ENCODE measurements at places on chromosomes 4 and X.
A peak's percentile ranks its signal among the peaks of the same experiment; 100 is the strongest.

DNA sequence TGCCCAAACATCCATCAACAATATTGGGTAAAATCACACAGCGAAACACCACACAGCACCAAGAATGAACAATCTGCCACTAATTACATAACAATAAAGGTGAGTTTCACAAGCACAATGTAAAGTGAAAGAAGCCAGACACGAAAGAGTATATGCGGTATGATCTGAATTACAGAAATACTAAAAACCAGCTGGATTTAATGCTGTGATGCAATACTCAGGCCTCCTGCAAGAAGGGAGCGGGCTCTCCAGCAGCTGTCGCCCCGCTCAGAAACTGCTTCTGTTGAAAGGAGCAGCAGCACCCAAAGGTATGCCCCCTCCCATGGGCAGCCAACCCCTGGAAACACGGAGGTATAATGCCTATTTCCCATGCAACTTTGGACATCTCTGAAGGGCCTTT is 77.0 kb downstream of the PAPSS1 start:
- DNase-seq: no peak

- DNase-seq: peak; percentile 54
Measured at GRCh38 chrX:150362599-150363481, at the start of gene MAMLD1. Gene MAMLD1, plus strand, starts transcription at chrX:150363317. Its CDS starts 82,200 bp downstream, at chrX:150445517.

- DNase-seq: no peak
Measured at GRCh38 chrX:119375561-119375960, 23.6 kb upstream of the SLC25A43 start.

DNA sequence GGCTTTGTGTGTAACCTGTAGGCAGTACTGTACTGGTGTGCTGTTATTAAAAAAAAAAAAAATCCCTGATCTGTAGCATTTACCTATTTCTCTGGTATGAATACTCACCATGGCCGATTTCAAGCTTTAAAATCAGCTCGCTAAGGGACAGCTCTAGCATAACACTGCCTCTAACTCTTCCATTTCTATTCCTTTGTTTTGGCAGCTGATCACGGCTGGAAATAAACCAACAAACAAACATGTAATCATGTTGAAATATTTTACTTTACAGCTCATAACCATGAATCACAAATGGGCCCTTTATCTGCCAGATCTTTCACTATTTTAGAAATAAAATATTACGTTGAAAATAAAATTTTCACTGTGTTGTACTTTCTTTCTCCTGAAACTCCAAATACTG is 60.5 kb upstream of the IL15 start:
- no peak for DNase-seq

DNA sequence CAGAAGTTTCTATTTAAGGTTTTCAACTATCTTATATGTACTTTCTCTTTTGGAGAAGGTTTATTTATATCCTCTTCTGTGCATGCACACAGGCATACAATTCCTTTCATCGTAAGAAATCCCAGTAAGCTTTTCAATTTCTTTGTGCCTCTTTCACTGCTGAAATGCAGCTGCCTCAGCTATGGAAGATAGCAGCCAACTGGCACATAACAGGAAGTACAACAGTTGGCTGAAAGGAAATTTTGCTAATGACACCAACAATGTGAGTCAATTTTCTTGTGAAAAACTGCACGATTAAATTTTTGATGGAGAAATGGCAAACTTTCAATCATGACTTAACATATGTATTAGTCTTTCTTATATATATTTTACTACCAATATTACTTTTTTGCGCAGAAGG is 74.5 kb upstream of the PAQR3 start:
- no peak for DNase-seq

- DNase-seq: no peak
Measured at GRCh38 chr4:30362436-30362835, 357.7 kb upstream of the PCDH7 start.

DNA sequence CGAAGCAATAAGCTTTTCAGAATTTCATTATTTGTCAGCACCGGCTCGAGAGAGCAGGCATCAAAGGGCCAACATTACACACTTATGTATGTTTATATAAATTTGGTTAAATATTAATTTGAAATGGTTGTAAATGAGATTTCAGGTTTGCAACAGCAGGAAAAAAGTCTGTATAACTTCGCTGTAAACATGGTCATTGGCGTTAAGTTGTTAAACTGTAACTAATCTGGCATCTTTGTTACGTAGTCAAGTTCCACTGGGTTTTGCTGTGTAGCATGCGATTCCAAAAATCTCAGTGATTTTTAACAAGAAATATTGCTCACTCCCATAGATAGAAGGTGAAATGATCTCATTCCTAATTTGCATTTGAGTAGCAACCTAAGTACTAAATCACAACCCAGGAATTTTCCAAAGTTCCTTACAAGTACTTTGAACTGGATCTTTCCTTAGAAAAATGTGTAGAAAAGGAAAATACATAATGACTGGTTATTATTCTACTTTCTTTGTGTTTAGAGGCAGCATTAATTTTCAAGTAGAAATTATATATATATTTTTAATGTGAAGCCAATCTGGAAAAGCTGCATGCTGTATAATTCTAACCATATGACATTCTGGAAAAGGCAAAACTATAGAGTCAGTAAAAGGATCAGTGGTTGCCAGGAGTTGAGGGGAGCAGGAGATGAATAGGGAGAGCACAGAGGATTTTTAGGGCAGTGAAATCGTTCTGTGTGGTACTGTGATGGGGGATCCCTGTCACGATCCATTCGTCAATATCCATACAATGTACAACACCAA is 222.1 kb downstream of the CBR4 start:
- DNase-seq: no peak

GRCh38 chr4:90220459-90220858 is 93.3 kb downstream of the CCSER1 start:
- no peak for DNase-seq

DNA sequence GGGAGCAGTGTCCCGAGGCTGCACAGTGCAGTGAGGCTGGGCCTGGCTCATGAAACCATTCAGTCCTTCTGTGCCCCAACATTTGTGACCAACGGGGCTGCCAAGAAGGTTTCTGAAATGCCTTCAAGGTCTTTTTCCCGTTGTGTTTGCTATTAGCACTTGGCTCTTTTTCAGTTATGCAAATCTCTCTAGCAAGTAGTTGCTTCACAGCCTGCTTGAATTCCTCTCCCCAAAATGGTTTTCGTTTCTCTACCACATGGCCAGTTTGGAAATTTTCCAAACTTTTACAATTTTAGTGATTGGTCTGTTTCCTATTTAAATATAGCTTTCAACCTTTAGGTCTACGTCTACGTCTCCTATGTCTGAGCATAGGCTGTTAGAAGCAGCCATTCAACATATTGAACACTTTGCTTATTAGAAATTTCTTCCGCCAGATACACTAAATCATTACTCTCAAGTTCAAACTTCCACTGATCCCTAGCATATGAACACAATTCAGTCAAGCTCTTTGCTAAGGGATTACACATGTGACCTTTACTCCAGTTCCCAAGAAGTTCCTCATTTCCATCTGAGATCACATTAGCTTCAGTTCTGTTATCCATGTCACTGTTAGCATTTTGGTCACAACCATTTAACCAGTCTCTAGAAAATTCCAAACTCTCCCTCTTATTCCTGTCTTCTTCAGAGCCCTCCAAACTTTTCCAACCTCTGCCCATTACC is 901.8 kb downstream of the GLUD2 start:
- DNase-seq: no peak

DNA sequence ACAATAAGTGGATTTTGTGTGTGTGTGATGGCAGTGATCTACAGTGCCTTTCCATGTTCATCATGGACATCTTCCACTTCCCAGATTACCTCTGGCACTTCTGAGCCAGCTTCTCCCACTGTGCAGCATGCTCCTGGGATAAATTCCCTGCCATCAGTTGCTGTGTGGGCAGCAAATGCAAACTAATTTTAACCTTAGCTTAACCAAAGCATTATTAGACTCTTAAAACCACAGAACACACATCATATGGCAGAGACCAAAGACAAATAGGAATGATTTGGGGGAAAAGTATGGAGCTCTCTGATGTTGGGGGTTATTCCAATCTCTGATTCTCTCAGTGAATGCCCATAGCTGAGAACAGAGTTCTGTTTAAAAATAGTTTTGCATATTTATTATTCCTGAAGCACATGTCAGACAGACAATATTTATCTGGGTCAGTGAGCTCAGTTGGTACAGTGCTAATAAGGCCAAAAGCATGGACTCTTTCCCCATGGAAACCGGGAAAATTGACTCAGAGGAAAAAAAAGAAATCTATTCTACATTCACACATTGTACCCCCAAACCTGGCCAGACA is 567.4 kb downstream of the IQCM start:
- DNase-seq: no peak

- DNase-seq: no peak
Measured at GRCh38 chr4:143736861-143737260, 36.4 kb upstream of the FREM3 start.

GRCh38 chr4:119529788-119530187 is 98.8 kb downstream of the PDE5A start:
- no peak for DNase-seq

DNA sequence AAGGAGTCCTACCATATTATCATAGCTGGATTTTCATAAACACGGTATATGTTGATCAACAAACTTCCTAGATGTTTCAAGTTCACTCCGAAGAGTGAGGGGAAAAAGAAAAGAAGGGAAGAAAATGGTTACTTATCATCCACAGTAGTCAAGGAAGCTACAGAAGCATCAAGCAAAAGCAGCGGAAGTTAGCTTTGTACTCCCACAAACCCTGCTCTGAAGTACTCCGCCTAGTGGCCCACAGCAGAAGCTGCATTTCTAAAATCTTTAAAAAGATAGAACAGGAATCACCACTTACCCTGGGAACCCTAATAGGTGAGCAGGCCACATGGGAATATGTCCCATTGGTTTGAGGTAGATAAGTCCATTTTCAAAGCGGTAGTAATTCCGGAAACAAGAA is 28.5 kb upstream of the FRG1 start:
- DNase-seq: no peak

Measured in activated CD4-positive, alpha-beta T cell treated with anti-CD3 and anti-CD28 coated beads, Interleukin-2, amount 50 U/mL, for 48 hours (primary cell).